ENCODE measurements at places on chromosomes 1 and 21.
A peak's percentile ranks its signal among the peaks of the same experiment; 100 is the strongest.

DNA sequence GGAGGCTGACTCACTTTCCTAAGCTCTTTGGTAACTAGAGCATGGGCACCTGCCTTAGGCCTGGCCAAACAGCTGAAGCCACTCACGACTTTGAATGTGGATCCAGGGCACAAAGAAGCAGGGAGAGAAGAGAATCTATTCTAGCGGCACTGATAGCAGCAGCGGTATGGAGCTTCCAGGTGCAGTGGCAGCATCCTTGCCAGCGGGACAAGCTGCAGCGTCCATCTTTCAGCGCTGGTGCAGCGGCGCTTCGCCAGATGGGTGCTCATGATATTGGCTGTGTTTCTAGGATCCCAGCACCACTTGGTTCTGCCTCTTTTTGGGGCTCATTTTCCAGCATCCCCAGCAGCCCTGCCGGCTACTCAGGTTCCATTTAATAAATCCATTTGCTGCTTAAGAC is 184.2 kb downstream of the SLC44A5 start:
- no peak for DNase-seq

GRCh38 chr1:96488777-96489176 is 232.8 kb upstream of the PTBP2 start:
- DNase-seq = no peak

DNA sequence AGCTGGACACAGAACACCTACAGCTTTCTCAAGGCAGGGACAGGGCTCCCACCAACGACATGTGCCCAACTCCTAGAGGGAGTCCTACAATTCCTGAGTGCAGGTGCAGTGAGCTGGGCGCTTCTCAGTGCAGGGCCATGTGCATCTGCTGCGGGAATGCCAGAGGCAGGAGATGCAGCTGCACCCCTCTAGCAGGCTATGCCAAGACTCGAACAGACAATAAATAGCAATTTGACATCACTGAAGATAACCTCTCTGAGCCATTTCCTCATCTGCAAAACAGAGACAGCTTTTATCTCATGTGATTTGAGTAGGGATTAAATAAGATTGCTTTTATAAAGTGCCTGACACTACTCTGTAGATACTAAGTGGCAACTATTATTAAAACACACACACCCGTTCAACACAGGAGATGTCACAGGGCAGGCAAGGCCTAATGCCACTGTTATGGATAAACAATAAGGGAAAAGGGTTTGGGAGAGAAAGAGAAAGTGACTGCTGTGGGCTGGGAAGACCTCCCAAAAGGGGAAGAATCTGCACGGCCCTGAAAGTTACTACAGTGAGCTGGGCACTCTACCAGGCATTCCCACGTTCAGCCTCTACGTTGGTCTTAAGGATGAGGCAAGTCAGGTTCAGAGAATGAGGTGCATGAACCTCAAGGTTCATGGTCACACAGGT is 5.7 kb downstream of the SLC9A1 start:
- no peak for DNase-seq

GRCh38 chr1:1111516-1112236 is 4.2 kb downstream of the C1orf159 start:
- no peak for DNase-seq

GRCh38 chr1:234322979-234323378 is 50.3 kb upstream of the COA6 start:
- peak; percentile 32 for DNase-seq

DNA sequence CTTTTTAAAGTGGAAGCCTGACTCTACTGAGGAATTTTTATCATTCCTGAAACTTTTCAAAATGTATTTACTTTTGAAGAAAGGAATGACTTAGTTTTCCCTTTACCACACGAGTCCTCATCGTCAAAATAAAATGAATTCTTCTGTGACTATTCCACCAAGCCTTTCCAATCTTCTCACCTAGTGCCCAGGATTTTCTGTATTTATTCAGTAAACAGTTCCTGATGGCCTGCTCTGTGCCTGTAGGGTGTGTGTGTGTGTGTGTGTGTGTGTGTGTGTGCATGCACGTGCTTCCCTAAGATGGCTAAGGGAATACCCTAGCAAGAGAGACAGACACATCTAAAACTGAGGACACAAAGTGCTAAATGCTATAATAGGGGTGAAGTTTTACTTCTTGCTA is 395.0 kb upstream of the USP24 start:
- no peak for DNase-seq
